K562 (cell line): ENCODE measurements at places on chromosomes 1 and 21. TPM values are rescaled to one million over a fixed set of nuclear protein-coding genes. Genes with fewer than 3 reads are reported as not detected.
A peak's percentile ranks its signal among the peaks of the same experiment; 100 is the strongest.

LEMD1 gene
- polyA plus RNA-seq = 0.27 TPM in 1 of 2 replicates, not detected in the other

C1orf53 gene
- 3.2 and 5.8 TPM in 2 replicates for polyA plus RNA-seq

NENF gene
- 89.2 and 95.7 TPM in 2 replicates for polyA plus RNA-seq

SELP gene
- polyA plus RNA-seq = not detected in 2 replicates

MCOLN2 gene
- polyA plus RNA-seq = not detected in 2 replicates

TLR5 gene
- polyA plus RNA-seq = 2.9 and 3.2 TPM in 2 replicates

SLC9C2 gene
- 0.05 TPM in 1 of 2 replicates, not detected in the other for polyA plus RNA-seq

IFNLR1 gene
- polyA plus RNA-seq = not detected in 2 replicates

DNM3 gene
- 0.08 and 0.32 TPM in 2 replicates for polyA plus RNA-seq

DNA sequence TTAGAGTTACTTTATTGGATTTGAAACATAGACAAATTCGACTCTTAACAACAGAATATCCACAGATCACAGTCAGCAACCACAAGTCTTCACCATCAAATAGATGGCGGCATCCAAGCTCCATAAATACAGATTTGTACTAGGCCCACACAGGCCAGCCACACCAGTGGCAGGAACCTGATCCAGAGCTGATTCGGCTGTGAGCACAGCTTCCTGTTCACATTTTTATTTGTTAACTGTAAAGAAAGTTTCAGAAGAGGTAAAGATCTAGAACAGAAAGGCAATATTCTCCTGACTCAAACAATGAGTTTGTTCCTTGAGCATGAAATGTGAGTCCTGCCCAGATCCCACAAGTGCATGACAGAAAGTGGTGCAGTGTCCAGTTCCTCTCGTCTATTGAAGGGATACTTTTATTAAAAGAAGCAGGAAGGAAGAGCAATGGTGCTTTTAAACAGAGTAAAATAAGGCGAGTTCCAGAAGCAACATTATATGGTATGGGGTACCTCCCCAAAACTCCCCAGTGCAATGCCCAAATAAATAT, 205.8 kb downstream of the SLC45A1 start:
- DNase-seq = no peak

DNA sequence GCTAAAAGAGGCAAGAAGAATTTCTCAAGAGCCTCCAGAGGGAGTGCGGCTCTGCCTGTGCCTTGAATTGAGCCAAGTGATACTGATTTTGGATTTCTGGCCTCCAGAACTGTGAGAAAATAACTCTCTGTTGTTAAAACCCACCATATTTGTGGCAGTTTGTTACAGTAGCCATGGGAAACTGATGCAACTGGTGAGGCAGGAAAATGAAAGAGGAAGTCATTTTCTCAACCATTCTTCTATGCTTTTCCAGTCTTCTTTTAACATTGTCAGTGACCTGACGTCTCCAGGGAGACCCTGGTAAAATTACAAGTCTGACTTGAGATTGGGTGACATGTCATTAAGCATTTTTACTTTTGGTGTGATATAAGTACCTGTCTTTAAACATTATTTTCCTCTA, 5.8 kb downstream of the OR6P1 start:
- no peak for DNase-seq

DNA sequence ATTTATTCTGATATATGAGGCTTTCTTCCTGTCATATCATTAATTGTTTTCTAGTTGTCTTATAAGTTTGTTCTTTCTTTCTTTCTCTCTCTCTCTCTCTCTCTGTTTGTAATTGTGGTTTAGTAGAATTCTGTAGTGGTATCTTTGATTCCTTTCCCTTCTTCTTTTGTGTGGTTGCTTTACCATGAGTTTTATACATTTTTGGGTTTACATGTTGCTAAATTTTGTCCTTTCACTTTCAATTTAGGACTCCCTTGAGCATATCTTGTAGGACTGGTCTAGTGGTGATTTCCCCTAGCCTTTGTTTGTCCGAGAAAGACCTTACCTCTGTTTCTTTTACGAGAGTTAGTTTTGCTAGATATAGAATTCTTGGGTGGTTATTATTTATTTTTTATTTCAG, 162.3 kb upstream of the CHRM3 start:
- DNase-seq = no peak

DNA sequence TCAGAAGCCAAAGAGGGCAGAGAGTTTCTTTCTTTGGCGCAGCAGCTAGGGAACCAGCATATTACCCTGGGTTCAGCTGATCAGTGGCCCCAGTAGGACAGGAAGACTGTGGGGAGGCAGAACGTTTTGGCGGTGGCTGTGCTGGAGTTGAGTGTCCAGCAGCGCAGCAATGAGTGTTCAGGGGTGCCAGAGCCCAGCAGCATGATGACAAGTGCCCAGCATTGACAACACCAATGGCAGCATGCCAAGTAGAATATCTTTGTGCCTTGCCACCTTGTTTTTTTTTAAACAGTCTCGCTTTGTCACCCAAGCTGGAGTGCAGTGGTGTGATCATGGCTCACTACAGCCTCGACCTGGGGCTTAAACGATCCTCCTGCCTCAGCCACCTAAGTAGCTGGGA, 106.7 kb upstream of the CDC42BPA start:
- no peak for DNase-seq

DNA sequence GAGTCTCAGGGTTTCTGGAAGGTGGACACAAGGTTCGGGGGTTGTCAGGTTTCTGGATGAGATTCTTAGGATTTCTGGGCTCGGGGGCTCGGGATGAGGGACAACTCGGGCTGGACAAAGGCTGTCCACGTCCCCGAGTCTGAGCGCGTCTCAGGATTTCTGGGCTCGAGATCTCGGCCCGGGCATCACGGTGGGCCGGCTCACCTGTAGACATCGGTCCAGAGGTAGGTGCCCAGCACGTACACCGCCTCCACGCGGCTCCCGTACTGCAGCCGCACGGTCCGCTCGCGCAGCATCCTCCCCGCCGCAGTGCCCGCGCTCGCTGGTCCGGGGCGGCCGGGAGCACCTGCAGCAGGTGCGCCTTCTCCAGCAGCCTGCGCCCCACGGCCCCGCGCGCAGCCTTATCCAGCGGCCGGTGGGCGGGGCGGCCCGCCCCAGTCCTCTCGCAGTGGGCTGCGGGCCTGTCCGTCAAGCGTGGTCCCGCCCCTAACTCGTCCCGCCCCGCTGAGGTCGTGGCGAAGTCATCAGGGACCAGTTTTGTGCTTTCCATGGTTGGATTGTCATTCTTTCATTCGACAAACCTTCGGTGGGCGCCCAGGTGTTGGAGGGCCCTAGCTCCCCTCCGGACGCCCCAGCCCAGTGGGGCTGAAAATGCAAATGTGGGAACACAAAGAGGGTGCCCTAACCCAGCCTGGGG, at the start of gene PADI2:
TSS of gene PADI2 (minus strand) at position 376 of the 697 bp plus-strand sequence. CDS start at position 296, 80 bp downstream.
- peak; percentile 97 for DNase-seq

- DNase-seq = no peak
Observed at GRCh38 chr1:230385930-230386329, 40.2 kb downstream of the PGBD5 start.

GRCh38 chr1:1021010-1021919, 1.3 kb downstream of the AGRN start:
- peak; percentile 75 for DNase-seq

DNA sequence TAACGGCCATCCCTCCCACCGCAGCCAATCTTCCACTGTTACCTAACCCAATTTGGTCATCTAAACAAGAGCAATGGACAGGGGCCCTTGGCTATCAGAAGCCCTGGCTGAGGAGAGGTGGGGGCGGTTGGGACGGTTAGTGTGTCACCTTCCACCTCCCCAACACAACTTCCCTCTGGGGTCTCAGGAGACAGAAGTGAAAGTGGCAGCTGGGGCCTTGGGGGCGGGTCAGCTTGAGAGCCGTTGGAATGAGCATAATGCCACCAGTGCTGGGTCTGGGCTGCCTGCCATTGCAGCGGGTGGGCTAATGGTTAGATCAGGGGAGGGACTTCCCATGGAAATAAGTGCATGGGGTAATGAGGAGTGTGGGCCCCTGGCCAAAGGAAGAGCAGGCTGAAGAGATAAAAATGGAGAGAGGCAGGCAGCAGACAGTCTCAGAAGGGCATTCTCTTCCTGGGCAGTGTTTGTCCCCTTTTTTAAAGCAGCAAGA, 7.9 kb downstream of the MEF2D start:
- DNase-seq = peak; percentile 48

- DNase-seq = peak; percentile 86
Observed at GRCh38 chr1:112619518-112620376, at the start of gene CAPZA1. TSS of gene CAPZA1 (plus strand) at chr1:112619832. CDS start at chr1:112619845, 13 bp downstream.

- DNase-seq = no peak
Observed at GRCh38 chr1:22575532-22576149, 12.4 kb downstream of the EPHA8 start.

GRCh38 chr1:27257155-27257554, 22.7 kb downstream of the WDTC1 start:
- no peak for DNase-seq

DNA sequence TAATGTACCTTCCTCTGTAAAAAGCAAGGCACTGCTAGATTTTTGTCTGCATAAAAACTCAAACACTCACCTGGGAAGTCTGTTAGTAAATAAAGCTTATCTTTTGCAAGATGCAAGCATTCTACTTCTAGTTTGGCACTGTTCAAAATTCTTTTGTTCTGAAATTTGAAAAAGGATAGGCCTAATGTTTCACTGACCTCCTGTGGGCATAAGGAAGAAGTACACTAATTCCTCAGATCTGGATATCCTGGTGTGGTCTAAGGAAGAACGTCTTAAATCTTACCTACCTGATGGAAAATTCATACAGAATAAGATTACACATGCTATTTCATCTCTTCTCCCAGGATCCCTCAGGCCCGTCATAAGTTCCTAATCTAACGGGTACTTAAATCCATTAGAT, 93.5 kb upstream of the CAMK1G start:
- DNase-seq = no peak

DNA sequence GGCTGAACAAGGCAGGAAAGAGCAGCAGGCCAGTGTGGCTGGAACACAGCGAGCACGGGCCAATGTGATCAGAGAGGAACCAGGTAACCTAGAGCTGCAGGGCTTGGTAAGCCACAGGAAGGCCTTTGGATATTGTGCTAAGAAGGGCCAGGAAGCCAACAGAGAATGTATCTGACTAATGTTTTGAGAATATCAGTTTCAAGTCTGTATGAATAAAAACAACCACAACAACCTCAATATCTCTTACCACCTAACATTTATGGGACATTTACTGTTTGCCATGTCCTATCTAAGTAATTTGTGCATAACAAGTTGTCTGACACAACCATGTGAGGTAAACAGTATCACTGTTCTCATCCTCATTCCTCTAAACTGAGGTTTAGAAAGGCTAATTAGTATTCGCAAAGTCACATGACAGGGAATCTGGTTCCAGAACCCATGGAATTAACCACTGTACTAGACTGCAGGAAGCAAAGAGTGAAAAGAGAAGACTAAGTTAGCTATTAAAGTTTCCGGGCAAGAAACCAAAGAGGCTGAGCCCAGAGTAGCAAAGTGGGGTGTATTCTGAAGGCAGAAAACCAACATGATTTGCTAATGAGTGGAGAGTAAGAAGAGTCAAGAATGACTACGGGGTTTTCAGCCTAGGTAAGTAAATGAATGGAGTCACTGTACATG, 38.9 kb downstream of the SPRTN start:
- DNase-seq = no peak

GRCh38 chr1:37989361-37989930, 376 bp downstream of the SF3A3 start:
- peak; percentile 67 for DNase-seq

DNA sequence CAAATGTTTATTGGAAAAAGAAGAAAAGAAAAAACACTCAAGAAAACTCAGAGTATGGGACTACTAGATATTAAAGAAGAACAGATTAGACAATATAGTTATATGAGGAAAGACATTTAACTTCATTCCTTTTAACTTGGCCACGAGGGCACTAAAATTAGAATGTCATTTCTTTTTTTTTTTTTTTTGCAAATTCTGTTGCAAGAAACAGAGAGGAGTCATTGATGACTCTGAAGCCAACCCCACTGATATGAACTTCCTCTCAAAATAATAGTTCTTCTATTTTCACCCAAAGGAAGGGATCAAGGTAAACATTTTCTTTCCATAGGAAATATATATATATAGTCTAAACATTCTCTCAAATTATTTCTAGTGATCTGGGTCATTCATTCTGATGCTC, 24.6 kb upstream of the PEX19 start:
- DNase-seq = no peak

DNA sequence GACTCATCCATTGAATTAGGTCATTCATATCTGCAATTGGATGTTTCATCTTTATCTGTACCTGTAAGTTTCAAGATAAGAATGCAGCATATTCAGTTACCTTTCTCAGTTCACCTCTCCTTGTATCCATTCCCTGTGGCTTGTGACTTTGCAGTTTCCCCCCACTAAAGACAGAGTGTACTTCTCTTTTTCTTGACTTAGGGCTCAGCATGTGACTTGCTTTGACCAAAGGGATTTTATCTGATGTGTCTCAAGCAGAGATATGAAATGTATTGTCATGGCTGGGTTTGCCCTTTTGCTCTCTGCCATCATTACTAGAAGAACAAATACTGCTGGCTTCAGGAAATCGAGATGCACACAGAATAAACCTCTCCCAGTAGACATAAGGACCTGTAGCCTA, 754.8 kb downstream of the ADGRL2 start:
- DNase-seq = no peak

- no peak for DNase-seq
Observed at GRCh38 chr1:245571815-245572294, 417.1 kb downstream of the KIF26B start.

- DNase-seq = peak; percentile 86
Observed at GRCh38 chr1:19704247-19705113, 39.8 kb downstream of the HTR6 start.

DNA sequence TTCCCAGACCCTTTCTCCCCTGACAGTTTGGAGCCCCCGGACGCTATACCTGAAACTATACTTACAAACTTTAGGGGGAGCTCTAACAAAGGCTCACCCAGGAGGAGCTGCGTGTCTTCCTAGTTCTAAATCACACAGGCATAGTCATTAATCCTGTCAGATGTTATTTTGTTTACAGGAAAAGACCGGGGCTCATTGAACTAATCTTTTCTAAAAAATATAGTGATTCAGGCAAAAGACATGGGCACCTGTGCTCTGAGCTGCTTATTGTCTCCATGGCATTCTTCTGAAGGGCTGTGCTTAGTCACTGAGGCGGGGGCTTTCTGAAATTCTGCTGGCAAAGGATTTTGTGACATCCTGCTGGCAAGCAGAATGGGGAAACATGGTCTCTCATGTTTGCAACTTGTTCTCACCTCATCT, 1577.0 kb downstream of the NCAM2 start:
- DNase-seq = peak; percentile 16

DNA sequence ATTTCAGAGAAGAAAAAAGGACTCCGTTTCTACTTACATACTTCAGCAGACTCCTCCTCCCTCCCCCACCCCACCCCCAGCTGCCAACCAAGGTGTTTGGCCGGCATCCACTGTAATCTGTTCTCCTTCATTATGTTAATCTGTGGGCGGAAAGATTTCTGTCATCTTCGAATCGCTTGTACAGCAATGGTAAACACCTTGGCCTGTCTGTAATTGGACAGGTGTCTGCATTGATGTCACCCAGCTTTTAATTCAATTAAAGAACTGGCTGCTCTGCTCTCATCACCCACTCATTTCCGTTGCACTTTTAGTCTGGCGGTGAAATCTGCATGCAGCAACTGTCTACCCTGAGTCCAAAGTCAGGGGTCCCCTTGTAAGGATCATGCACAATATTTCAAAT, 368.6 kb downstream of the USH2A start:
- DNase-seq = no peak

GRCh38 chr1:11558871-11559590, 80.1 kb downstream of the DISP3 start:
- no peak for DNase-seq

GRCh38 chr1:170162459-170163246, 16.9 kb downstream of the NTMT2 start:
- no peak for DNase-seq
